Stimulated activated CD8-positive, alpha-beta memory T cell treated with anti-CD3 and anti-CD28 coated beads, Interleukin-15, amount 100 ng/mL, for 24 hours (primary cell): ENCODE measurements at places on chromosomes 4 and X.
A peak's percentile ranks its signal among the peaks of the same experiment; 100 is the strongest.

- no peak for DNase-seq
Measured at GRCh38 chr4:169253113-169253671, 17.6 kb downstream of the SH3RF1 start.

GRCh38 chrX:93741811-93742210 lies 67.8 kb downstream of the FAM133A start:
- no peak for DNase-seq

- no peak for DNase-seq
Measured at GRCh38 chr4:100605144-100605543, 87.3 kb upstream of the EMCN start.

DNA sequence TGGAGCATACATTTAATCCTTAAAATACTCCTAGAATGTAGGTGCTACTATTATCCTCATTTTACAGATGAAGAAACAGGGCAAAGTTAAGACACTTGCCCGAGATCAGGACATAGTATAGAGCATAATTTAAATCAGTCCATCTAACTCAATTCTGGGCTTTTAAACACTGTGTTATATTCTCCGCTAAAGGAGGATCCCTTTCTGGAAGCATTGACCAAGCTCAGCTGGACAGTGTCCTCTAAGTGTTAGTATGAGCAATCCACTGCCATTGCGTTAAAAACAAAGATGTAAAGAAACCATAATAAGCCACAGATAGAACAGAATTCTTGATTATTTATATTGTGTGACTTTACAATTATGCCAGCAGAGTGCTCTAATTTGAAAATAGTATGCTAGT lies 207.0 kb downstream of the ARHGAP24 start:
- no peak for DNase-seq

DNA sequence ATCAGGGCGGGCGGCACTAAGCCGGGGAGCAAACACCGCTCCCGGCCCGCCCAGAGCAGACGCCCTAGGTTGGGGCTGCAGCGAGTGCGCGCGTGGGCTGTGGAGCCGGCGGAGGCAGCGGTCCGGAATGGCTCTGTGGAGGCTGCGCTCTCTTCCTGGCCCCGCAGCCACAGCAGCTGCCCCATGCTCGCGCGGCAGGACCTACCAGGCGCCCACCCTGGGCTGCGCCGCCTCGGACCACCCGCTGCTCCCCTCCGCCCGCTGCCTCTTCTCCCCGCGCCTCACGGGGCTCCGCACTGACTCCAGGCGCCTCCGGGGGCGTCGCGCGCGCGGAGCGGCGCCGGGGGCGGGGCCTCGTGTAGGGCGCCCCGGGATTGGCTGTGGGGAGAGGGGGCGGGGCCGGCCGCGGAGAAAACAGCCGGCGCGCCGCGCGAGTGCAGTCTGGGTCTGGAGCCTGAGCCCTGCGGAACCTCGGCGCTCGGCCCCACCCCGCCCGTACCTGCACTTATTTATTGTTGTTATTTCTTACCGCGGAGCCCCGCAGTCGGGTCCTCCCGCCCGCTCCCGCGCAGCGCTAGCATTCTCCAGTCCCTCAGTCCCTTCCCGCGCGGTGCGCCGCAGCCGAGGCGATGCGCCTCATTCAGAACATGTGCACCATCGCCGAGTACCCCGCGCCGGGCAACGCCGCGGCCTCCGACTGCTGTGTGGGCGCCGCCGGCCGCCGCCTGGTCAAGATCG lies at the start of gene RASL11B:
Gene RASL11B (plus strand): TSS at position 439 of the 738 bp plus-strand sequence. CDS start 191 bp downstream, at position 630.
- DNase-seq = peak; percentile 67

DNA sequence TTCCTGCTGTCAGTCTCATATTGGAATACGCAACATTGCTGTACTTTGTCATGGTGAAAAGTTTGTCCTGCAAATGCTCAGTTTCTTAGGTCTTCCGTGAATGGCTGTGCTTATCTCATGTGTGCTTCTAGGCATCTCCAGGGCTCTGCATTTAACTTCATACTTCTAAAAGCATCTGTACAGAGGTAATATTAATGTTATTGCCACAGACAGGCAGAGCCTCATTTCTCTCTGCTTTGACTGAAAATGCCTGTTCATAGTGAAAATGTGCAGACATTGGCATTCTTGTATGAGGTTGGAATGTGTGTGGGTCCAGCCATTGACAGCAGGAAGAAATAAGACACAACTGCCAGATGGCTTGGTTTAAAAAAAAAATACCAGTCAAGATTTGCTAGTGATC lies 140.1 kb upstream of the TTC29 start:
- no peak for DNase-seq

- DNase-seq = no peak
Measured at GRCh38 chr4:87067124-87067885, 132.5 kb downstream of the AFF1 start.

DNA sequence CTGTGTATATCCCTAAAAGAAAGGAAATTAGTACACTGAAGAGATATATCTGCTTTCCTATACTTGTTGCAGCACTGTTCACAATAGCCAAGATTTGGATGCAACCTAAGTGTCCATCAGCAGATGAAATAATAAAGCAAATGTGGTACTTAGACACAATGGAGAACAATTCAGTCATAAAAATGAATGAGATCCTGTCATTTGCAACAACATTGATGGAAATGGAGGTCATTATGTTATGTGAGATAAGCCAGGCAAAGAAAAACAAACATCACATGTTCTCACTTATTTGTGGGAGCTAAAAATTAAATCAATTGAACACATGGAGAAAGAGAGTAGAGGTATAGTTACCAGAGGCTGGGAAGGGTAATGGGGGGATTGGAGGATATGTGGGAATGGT lies 611.9 kb downstream of the STPG2 start:
- DNase-seq = no peak

- DNase-seq = no peak
Measured at GRCh38 chr4:102299354-102300107, 45.8 kb downstream of the SLC39A8 start.

- DNase-seq = no peak
Measured at GRCh38 chr4:84568496-84568895, 14.4 kb upstream of the CDS1 start.

DNA sequence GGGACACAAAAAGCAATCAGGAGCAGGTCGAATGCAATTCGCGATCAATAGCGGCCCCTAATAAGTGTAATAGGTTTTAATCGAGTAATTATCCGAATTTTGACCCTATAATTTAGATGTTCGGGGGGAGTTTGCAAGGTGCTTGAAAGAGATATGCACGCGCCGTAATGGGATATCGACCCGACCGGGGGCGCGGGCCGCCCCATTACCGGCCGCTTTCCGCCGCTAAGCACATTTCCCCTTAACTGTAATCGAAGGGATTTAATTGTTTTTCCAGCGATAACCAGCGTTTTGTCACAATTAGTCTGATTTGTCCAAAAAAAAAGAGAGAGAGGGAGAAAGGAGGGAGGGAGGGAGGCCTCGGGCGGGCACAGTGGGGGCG lies 997 bp downstream of the NKX1-1 start:
- DNase-seq = no peak

DNA sequence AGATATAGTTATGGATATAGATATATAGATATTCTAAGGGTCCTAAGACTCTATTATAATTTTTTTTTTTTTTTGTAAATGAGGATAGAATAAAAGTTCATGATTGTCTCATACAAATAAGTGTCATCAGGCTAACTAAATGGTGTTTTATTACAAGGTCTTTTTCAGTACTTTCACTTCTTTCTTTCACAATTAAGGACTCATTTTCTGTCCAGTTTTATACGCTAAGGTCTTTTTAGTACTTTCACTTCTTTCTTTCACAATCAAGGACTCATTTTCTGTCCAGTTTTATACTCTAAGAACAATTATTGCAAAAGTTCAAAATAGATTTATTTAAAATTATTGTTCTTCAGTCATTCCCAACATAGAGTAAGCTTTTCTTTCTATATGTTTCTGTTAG lies 32.7 kb downstream of the RUFY3 start:
- DNase-seq = no peak

GRCh38 chrX:72317139-72317538 lies 11.4 kb upstream of the CITED1 start:
- no peak for DNase-seq

- DNase-seq = no peak
Measured at GRCh38 chrX:136126872-136127406, 20.4 kb upstream of the FHL1 start.

DNA sequence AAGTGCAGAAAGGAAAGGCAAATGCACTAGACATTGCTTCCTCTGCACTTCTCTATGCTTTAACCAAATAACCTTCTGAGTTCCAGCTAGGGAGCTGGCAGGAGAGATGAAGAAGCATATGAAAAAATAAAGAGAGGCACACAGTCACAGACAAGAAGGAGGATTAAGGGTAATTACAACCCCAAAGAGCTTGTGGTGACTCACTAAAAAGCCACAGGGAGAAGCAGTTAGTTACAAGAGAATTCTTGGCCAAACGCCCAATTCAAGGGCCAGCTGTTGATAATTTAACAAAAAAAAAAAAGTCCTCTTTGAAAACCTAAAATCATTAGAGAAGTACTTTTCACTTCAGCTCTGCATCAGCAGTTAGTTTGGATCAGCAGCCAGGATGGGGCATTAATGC lies 478.0 kb downstream of the KCNIP4 start:
- DNase-seq = no peak

GRCh38 chr4:27442146-27442545 lies 581.5 kb downstream of the STIM2 start:
- no peak for DNase-seq

- DNase-seq = no peak
Measured at GRCh38 chrX:2318371-2318770, 182.4 kb downstream of the DHRSX start.

- no peak for DNase-seq
Measured at GRCh38 chr4:146032234-146032860, 93.7 kb upstream of the ZNF827 start.

GRCh38 chrX:108245462-108245861 lies 153.9 kb downstream of the ATG4A start:
- DNase-seq = no peak

- no peak for DNase-seq
Measured at GRCh38 chrX:6307156-6307555, 78.5 kb upstream of the NLGN4X start.

DNA sequence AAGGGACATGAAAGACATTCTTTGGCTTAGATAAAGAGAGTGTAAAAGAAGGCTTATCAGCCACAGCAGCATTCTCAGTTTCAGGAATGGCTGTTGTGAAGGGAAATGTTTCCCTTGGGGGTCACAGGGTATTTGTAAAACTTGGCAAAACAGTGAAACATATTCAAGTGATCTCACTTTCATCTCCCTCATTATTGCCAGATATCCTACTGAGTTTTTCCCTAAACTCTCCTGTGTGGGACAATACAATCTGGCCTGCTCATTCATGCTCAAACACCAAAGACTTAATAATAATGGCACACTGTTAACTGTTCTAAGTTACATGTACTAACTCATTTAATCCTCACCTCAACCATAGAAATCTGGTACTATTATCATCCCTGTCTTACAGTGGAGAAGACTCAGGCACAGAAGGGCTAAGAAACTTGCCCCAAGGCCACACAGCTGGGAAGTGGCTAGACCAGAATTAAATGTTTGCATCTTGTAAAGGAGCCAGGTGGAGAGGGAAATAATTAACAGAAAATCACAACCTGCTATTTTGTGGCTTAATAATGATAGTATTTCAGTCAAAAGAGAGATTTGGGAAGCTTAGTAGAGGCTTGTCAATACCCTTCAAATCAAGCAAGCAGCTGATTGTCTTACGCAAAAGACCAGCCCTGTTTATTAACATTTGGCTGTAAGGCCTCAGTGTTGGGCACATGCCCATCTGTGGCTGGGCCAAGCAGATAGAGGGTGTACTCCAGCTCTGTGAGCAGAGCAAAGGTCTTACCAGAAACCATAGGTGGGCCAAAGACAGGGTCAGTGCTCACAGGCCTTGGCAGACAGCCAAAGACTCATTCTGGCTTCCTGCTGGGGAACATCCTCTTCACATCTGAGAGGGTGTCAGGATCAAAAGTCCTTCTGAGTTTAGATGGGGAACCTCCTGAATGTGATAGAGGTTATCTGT lies 17.3 kb downstream of the SMPX start:
- DNase-seq = no peak

- DNase-seq = no peak
Measured at GRCh38 chr4:78476108-78476704, 75.4 kb upstream of the ANXA3 start.

- DNase-seq = no peak
Measured at GRCh38 chr4:147620315-147620714, 3.1 kb downstream of the TMEM184C start.

GRCh38 chr4:110265001-110265400 lies 66.6 kb upstream of the ELOVL6 start:
- DNase-seq = no peak

DNA sequence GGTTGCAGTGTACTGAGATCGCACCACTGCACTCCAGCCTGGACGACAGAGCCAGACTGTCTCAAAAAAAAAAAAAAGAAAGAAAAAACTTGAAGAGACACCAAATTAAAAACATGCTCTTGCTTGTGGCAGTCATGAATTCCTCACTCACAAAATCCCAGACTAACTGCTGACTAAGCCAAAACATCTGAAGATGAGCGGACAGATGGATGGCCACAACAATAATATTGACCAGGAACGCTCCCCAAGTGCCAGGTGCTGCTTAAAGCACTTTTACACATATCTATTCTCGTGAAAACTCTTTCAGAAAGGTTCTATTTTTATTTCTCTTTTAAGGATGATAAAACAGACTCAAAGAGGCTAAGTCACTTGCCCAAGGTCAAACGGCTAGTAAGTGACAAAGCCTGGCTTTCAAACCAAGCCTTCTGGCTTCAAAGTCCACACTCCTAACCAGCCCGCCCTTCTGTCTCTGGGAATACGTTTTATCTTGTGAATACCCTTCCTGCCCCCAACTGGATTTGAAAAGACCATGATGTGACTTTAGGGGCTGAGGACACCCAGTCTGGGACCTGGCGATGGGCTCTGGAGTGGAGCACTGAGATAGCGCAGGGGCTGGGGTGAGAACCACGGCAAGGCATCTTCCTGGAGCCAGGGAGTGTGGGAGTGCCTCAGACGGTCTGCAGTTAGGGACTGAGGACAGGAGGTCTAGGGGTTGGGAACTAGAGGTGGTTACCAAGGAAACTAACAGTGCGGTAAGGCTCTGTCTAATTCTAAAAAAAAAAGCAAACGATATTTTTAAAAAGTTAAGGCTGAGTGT lies 9.5 kb upstream of the CXCR3 start:
- no peak for DNase-seq

DNA sequence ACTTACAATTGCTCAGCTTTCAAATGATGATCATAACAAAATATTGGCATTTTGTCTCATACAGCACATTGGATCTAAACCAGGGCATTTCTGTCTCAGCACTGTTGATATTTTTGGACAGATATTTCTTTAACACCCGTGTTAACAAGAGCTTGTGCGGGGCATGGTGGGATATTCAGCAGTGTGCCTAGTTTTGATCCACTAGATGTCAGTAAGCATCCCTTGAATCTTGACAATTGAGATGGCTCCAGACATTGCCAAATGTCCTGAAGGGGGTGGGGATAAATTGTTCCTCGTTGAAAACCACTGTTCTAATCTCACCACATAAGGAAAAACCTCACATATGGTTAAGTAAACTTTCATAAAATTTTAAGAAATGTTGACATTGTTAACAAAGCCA lies 806.3 kb downstream of the STIM2 start:
- no peak for DNase-seq
